ENCODE measurements at places on chromosomes 1 and 21. TPM values are rescaled to one million over a fixed set of nuclear protein-coding genes. Genes with fewer than 3 reads are reported as not detected.

DNA sequence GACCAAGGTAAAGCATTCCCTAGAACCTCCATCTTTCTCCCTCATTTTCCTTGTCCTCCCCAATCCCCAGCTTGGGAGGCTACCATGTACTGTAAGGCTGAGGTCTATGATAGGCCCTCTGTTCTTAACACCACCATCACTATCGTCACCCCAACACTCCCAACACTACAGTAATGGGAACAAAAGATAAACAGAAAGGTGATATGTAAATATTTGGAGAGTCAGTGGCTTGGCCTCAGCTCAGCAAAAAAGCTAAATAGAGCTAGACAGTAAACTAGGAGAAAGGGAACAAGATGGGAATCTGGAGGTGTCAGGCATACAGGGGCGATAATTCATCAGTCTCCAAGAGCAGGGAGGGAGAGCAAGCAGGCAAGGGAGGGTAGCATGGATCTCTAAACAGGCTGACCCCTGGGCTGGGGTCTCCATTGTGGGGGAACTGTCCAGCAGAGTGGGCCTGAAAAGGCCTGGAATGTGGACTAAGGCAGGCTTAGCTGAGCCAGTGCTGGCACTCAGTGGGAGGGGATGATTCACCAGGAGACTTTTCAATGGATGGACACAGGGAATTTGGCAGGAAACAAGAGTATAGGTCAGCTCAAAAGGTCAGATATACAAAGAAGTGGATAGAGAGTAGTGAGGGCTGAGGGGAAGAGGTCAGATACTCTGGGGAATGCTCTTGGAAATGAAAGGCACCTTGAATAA is 6.7 kb downstream of the WNT2B start:
- no peak for DNase-seq

Gene HSD3B1
- not detected for total RNA-seq

DNA sequence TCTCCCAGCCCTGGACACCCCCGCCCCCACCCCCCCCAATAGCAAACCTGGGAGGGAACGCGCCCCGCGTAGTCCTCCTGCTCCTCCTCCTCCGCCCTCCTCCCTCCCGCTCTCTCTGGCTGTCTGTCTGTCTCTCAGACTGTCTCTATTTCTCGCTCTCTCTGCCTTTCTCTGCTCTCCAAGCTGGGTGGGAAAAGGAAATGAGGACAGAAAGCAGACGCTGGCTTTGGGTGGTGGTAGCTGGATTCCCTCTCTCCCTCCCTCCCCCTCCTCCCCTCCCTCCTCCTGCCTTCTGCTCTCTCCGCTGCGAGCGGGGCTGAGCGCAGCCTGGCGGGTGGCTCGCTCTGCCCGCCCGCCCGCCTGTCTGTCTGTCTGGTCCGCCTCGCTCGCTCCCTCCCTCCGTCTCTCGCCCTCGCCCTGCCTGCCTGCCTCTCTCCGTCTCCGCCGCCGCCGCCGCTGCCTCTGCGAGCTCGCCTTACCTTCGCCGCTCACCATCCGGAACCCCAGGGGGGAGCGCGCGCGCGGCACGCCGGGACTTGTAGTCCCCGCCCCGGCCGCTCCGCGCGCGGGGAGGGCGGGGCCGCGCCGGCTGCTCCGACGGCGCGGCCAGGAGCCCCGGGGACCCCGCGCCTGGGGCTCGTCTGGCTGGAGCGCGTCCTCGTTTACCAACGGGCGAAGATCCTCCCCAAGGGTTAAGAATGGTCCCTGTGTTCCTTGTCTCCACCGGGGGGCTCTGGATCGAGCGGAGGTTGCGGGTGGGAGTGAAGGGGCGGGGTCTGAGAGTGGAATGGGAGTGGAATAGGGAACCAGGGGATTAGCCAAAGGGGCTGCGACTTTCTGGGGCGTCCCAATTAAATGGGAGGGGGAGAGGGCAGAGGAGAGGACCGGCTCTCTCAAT is at the start of gene AHDC1:
TSS of gene AHDC1 (minus strand) at position 464 of the 898 bp plus-strand sequence. CDS start 52,029 bp downstream, outside the sequence.
- DNase-seq = peak; percentile 87

Gene ERICH3
- total RNA-seq = not detected

DNA sequence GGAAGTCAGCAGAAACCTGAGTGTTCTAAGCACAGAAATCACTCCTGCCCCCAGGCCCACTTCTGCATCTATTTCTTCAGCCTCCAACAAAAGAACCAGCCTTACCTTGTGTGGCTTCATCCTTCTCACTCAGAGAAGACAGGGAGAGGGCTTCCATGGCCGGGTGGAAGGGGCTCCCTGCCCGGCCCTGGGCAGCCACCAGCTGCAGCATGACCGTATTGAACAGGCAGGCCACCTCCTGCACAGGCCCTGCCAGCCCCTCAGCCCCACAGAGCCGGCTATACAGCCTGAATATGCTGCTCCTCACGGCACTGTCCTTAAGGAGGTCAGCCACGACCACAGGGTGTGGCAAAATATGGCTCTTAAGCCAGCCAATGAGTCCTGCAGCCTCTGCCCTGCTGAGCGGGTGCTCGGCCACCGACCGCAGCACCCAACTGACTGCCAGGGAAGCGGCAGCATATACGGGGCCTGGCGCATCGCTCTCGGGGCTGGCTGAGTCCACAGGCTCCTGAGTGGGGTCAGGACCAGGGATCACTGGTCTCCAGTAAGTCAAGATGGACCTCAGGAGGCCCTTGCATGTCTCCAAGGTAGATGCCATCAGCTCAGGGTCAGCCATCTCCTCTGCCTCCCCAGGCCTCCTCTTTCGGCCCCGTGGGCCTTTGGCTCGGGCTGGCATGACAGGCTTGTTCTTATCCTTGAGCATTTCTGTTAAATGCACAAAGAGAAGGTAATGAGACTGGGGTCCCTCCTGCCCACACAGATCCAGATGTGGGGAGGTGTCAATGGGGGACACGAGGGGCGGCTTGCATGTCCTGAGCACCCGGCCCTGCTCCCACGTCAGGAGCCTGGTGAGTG is 17.9 kb downstream of the MRAP start:
- no peak for DNase-seq
